ENCODE measurements at places on chromosomes 12 and 14.

DNA sequence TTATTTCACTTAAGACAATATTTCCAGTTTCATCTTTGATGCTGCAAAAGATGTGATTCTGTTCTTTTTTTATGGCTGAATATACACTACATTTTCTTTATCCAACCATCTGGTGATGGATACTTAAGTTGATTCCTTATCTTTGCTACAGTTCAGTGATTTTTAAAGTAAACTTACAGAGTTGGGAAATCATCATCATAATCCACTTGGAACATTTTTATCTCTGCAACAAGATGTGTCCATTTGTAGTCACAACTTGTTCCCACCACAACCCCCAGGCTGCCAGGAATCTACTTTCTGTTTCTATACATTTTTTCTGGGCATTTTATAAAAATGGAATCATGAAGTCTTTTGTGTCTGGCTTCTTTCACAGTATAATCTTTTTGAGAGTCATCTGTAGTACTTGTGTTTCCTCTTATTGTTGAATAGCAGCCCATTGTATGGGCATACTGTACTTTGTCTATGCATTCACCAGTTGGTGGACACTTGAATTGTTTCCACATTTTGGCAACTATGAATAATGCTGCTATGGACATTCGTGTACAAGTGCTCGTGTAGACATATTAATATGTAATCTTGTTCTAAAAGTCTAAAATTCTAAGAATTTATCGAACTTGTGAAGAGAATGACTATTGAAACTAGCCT lies 212.5 kb upstream of the DDHD1 start:
- DNase-seq, result no peak

- DNase-seq, result no peak
These were observed 989 bp upstream of the DRAM1 start for GRCh38 chr12:101876322-101876860.

DNA sequence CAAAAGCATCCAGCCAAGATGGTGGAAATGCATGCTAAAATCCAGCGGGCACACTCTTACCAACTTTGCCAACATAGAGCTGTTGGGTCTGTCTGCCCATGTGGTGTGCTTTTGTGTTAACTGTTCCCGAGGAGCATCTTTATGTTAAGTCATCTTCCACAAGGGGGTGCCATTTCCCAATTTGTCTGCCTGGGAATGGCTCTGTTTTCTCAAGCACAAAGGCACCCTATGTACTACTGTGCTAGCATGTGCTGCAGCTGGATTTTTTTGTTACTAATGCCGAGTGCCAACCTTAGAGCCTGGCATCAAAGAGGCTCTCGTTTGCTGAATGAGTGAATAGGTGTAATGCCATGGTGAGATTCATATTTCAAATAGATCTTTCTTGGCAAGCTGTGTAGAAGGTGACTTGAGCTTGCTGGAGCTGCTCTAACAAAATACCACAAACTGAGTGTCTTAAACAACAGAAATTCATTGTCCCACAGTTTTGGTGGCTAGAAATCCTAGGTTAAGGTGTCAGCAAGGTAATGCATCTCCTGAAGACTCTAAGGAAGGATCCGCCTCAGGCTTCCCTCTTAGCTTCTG lies 74.3 kb downstream of the TRHDE start:
- DNase-seq, result peak; percentile 67

DNA sequence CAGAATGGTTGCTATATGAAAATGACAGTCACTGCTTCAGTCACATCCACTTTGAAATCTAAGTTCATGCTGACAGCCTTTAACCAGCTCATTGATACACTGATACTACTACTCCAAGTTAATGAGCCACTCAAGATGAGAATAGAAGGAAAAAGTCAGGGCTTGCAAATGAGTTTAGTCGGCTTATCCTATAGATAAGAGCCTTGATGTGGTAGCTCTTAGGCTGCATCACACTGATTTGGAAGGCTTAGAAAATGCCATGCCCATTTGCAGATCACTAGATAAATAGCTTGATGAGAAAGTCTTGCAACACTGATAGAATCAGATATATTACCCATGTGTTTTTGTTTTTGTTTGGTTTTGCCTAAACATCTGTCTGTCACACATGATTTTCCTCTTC lies 251.4 kb upstream of the ATXN7L3B start:
- DNase-seq, result no peak

DNA sequence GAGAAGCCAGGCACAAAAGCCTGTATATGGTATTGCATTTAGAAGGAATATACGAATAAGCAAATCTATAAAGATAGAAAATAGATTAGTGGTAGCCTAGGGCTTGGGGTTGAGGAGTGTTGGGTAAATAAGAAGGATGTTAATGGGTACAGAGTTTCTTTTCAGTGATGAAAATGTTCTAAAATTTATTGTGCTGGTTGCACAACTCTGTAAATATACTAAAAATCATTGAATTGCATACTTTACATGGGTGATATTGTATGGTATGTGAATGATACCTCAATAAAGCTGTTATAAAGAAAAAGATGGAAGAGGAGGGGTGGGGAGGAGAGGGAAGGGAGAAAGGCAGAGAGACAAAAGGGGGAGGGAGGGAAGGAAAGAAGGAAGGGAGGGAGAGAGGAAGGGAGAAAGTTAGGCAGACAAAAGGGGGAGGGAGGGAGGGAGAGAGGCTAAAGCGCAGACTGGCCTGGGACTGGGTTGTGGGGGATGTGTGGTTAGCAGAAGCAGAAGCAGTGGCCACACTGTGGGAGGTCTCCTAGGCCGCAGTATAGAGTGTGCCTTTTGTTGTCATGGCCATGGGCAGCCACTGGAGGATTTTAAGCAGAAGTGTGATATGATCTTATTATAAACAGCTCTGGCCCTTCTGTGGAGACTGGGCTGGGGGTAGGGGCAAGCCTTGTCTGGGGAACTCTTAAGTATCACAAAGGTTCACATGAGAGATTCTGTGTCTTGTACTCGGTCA lies 73.6 kb upstream of the ELK3 start:
- no peak for DNase-seq

DNA sequence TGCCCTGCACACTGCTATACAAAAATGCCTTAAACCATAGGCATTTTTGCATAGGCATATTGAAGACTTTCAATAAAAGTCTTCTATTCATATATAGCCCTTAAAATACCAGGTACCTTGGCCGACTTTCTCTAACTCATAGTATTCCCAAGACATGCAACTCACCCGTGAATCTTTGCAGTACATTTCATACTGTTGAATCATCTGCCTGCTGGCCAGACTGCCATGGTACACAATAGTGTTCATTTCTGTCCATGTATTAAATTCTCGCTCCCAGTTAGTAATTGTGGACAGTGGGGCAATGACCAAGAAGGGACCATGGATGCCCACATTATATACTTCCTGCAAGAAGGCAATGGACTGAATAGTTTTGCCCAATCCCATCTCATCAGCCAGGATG lies 24.3 kb upstream of the SUPT16H start:
- DNase-seq, result no peak

- no peak for DNase-seq
These were observed 28.2 kb downstream of the LTBP2 start for GRCh38 chr14:74583689-74584434.

DNA sequence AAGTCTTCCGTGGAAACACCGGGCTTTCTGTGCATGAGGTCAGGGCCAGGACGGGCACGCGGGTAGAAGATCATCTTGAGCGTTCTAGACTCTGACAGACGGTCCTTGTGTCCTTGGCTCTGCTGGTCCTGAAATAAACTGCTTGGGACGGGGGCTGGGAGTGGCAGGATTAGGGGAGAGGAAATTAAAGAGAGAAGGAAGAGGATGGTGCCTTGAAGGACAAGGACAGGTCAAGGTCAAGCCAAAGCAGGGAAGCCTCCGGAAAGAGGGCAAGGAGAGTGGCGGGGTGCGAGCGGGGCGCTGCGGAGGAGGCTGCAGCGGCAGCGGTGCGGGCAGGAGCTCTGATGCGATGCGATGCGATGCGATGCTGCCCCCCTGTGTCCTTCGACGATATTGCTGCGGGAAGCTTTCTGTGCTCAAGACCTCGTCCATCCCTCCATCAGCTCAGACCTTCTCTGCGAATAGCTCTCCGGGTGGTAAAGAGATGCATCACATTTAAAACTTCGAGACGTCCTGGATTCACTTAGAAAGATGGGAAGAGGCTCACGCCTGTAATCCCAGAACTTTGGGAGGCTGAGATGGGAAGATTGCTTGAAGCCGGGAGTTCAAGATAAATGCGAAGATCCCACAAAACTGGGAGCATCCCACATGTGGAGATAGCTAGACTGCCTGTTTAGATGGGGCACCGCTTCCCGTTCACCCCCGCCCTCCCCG lies 110.1 kb upstream of the TMEM132D start:
- peak; percentile 41 for DNase-seq

- no peak for DNase-seq
These were observed 68.5 kb downstream of the FBXO34 start for GRCh38 chr14:55339770-55340169.

- no peak for DNase-seq
These were observed 20.7 kb downstream of the EPYC start for GRCh38 chr12:90984114-90984513.

GRCh38 chr12:43357141-43357540 lies 194.9 kb downstream of the ADAMTS20 start:
- no peak for DNase-seq

DNA sequence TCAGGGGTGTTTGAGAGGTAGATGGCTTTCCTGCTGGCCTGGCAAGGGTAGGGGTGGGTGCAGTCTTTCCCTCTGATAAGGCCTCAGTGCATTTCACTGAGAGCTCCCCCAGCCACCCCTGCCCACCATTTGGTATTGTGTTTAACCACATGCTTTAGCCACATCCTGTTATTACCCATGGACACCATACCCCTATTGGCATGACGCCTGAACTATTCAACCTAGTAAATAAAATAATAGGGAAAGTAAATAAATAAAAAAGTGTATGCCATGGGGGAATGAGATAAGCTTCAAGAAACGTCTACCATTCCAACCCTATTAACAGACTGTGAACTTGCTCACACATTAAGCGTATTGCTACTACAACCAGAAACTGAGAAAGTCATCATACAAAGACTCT lies 7.6 kb upstream of the LGR5 start:
- DNase-seq, result no peak

Data from right lobe of liver (tissue), 6 donors.